Stomach (tissue), 19 donors: ENCODE measurements at places on chromosomes 5 and 9. TPM values are rescaled to one million over a fixed set of nuclear protein-coding genes. Genes with fewer than 3 reads are reported as not detected.

FIBCD1 gene
- 6.4 TPM for total RNA-seq

ACTBL2 gene
- not detected for total RNA-seq

- no peak for DNase-seq
Observed at GRCh38 chr5:131228646-131229045, 35.2 kb upstream of the CDC42SE2 start.

FGFR4 gene
- total RNA-seq = 4.1 TPM

GRCh38 chr5:140309706-140310249 is 6.9 kb upstream of the PFDN1 start:
- no peak for DNase-seq
